ENCODE measurements at places on chromosomes 2 and 18.

DNA sequence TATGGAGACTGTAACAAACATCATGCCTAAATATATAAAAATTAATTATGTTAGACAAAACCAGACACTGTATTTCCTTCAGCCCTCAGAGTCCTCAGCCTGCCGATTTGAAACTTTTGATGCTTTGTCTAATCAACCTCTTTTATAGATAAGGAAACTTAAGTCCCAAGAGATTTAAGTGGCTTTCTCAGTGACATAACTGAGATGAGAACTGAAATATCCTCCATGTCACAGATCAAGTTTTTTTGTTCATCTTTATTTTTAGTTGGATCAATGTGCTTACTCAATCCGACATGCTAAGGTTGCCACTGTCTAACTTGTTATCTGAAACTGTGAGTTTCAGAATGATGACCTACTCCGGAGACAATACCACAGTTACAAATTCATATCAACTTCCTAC is 72.3 kb downstream of the BARD1 start:
- no peak for DNase-seq

- no peak for DNase-seq
Measured at GRCh38 chr2:58967736-58968135, 726.6 kb upstream of the FANCL start.

DNA sequence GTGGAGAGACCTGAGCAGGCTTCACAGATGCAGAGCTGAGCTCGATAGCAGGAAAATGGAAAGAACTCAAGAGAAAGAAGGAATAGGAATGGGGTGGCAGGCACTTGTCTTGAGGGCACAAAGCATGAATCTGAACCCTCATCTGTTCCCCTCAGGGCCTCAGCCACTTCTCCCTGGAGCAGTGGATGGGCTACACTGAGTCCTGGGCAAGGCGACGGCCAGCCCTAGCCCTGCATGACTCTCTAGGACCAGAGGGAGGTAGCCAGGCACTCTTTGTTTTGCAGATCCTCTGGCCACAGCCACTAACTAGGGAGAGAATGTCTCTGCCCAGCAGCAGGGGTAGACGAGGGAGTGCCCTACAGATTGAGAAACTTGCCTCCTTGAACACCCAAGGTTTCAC is 3.4 kb upstream of the TEX51 start:
- no peak for DNase-seq

GRCh38 chr2:234139755-234140154 is 89.3 kb downstream of the SPP2 start:
- DNase-seq: no peak

DNA sequence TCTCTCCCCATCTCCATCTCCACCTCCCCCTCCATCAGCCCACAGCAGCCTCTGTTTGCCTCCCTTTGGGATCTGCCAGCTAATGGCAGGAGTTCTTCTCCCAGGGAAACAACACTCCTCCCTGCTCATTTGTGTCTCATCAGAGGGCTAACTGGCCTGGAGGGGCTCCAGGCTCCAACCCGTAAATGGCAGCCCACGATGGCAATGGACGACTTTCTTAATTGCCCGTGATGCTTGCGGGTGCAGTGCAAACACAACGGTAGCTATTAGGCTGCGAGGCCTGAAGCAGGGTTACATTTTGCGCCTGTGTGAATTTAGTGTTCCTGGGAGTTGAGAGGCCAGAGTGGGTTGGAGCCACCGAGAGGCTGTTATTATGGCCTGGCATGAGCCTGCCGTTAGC is 285.1 kb downstream of the TNS1 start:
- no peak for DNase-seq

DNA sequence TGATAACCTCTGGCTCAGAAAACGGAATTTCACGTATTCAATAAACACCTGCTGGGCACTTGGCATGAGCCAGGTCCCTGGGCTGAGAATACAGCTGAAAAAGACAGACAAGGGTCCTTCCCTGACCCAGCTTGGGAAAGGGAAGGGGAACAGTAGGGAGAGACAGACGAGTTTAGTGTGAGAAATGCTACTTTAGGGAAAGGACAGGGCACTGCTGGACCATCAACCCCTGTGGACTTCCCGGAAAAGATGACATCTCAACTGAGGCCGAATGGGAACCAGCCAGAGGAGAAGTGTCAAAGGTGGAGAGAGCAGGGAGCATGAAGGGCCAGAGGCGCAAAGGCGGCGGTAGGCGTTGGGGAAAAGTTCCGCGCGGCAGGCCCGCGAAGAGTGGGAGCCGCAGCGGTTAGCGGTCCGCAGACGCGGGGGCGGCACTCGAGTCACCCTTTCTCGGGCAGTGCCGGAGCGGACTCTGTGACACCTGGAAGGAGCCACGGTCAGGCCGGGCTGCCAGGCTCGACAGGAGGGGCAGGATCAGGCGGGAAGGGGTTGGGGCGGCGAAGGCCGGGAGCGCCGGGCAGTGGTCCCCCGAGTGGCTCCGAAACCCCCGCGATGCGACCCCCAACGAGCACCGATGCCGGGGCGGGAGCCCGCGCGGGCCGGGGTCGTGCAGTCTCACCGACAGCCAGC is 519 bp downstream of the TEX261 start:
- DNase-seq: no peak

DNA sequence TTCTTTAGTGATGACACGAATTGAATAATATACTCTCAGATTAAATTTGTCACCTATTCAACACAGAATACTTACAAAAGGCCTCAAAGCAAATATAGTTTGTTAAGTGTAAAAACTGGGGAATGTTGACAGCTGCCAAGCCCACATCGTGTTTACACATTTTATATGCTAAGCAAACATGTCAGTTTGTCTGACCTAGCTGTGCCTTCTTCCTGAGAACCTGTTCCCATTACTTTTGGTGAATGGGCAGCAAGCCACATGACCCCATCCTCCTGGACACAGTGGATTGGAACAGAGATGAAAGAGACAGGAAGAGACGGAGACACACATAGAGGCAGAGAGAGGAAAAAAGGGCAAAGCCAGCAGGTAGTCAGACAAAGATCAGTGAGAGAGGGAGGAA is 22.9 kb upstream of the CUL3 start:
- DNase-seq: no peak

- no peak for DNase-seq
Measured at GRCh38 chr18:12085786-12086185, 7.9 kb upstream of the ANKRD62 start.

GRCh38 chr2:189024901-189025618 is 50.9 kb downstream of the COL3A1 start:
- no peak for DNase-seq

GRCh38 chr18:58320907-58321561 is 277.0 kb downstream of the NEDD4L start:
- DNase-seq: no peak

DNA sequence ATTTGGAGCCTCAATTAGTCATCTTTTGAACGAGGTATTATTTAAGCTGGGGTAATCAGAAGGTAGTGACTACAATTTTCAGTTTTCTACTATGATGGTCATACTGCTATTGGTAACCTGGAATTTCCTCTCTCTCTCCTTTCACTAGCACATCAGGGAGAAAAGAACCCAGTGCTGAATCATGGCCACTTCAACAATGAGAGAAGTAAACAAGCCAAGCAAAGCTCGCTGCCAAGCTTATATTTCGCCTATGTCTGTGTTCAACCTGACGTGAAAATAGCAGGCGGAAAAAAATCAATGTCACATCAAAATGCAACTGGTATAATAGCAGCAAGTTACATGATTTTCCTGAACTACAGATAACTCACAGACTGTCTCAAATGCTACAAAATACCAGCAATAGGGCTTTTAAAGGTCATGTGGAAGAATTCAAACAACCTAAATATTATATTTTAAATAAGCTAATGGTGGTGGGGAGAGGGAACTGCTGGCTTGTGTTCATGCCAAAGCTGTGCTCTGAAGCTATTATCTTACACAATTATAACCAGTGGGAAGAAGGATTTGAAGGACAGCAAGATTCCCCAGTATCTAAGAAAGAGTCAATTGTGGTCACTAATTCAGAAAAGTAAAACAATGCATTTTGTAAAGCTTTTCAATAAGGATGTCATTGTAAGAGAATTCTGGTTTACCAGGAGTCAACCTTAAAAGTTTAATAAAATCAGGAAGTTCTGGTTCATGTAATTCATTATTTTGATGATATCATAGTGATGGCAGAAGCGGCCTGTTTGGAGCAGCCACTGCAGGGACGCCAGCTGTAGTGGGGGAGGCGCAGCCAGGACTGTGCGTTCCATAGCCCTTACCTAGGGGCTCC is 38.0 kb downstream of the RNF152 start:
- no peak for DNase-seq

- DNase-seq: no peak
Measured at GRCh38 chr2:230765611-230766300, 53.1 kb downstream of the CAB39 start.

DNA sequence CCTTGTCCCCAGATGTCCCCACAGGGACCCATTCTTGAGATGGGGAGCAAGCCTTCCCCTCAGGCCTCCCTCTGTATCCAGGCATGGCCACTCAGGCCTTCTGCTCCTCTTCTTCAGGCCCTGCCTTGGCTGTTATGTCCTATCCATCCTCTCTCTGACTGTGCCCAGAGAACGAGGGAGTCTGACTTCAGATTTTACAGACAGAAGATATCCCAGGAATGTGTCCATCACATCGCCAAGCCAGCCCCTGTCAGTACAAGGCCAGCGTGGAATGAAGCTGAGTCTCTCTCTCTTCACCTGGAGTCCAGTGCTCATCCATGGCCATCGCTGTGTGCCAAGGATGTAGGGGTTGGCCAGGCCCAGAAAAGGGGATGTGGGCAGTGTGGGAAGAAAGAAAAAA is 57.6 kb downstream of the SDC1 start:
- DNase-seq: no peak

DNA sequence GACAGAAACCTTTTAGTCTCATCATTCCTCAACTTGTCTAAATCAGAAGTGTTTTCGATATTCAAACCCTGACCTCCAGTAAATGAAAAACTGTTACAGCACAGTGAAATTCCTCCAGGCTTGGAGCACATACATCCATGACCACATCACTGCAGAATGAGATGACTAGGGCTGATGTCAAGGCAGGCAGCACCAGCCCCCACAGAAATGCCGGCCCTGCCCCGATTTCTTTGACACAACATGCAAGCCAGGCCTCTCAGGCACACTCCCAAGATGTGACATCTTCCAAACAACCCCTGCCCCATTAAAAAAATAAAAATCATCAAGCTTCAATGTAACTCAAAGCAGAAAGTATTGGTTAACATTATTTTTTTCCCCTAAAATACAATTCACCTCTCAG is 103.3 kb downstream of the CTAGE1 start:
- DNase-seq: no peak

GRCh38 chr2:241780939-241781569 is 4.4 kb downstream of the GAL3ST2 start:
- no peak for DNase-seq

- DNase-seq: no peak
Measured at GRCh38 chr18:78416853-78417252, 562.8 kb upstream of the SALL3 start.

- no peak for DNase-seq
Measured at GRCh38 chr2:120531863-120532600, 186.1 kb downstream of the INHBB start.

DNA sequence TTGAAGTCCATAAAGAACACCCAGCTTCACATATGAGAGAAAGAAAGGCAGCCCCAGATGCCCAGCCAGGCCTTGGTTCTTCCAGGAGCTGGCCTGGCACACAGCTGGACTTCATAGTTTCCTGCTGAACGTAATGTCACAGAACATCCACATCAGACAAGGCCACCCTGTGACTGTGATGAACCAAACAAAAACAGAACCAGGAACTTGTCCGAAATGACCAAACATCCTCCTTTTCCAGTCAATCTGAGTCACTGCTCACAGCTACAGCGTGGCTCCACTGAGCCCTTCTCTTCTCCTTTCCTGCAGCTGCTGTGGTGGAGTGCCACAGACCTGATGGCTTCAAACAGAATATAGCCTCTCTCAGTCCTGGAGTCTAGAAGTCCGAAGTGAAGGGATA is 45.4 kb upstream of the PAPOLG start:
- DNase-seq: no peak

DNA sequence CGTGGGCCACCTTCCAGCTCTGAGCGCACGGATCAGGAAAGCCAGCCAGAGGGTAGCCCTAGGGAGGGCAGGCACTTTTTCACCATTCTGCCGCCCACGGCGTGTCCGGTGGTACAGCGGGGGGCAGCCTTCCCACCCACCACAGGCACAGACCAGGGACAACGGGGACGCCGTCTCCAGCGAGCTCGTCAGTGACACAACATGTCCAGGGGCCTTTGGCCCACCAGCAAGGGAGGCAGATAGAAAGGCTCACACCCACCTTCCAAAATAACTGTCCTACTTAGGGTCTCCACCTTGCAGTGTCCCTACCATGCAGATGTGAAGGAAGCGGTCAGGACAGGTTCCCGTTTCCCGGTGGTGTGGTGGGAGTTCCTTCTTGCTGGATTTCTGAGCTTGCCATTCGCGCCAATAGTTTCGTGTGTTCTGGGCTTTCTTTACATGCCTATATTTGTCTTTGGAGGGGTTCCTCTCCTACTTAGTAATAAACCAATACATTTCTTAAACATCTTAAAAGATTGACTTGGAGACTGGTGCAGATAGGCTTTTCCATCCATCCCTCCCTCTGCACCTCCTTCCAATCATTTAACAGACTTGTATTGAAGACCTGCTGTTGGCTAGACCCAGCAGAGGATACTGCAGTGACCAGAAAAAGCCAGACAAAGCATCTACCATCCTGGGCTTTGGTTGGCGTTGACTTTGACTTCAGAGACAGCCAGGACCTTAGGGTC is 872 bp downstream of the ASB1 start:
- DNase-seq: no peak

DNA sequence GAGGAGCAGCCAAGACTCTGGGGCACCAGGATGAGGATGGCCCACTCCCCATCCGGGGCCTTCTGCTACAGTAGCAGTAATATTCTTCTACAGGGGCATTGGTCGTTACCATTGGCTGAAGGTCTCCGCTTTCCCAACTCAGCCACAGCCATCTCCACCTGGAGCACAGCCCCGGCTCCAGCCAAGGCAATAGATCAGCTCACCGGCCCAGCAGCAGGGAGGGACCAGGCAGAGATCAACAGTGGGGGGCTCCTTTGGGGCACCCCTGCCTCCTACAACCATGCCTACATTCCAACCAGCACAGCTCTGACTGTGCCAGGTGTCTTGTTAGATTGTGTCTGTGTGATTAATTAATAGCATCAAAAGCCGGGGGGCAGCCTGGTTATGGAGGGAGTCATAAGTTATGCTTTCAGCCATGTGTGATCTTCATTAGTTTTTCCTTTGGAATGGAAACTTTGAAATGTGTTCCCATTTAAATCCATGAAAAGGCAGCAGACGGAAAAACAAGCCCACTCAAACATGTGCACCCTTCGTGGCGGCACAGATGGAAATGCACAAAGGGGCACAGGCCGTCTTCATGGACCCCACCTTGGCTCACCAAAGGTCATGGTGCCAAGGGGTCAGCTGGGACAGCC is 68.6 kb upstream of the BZW1 start:
- no peak for DNase-seq

GRCh38 chr2:214107726-214108125 is 303.1 kb upstream of the VWC2L start:
- no peak for DNase-seq

GRCh38 chr18:58004317-58004716 is 39.7 kb upstream of the NEDD4L start:
- no peak for DNase-seq
